ENCODE measurements at places on chromosomes 6 and 20. TPM values are rescaled to one million over a fixed set of nuclear protein-coding genes. Genes with fewer than 3 reads are reported as not detected.

GRCh38 chr6:13260101-13260598, 68.2 kb downstream of the TBC1D7 start:
- no peak for DNase-seq

- no peak for DNase-seq
Observed at GRCh38 chr20:33070111-33071053, 9.1 kb upstream of the BPIFB4 start.

DNA sequence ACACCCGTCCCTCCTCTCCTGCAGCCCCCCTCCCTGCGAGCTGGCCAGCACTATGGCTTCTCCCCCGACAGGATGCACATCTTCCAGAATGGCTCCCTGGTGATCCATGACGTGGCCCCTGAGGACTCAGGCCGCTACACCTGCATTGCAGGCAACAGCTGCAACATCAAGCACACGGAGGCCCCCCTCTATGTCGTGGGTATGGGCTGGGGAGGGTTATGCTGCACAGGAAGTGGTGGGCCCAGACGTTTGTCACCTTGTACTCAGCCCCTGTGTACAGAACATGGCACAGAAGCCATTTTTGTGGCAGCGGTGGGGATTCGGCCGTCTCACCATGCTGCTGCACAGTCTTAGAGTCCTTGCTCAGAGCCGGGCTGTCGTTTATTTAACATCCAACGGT, 29.0 kb upstream of the SRF start:
- DNase-seq = no peak

GRCh38 chr6:130981409-130981808, 81.6 kb downstream of the EPB41L2 start:
- peak; percentile 86 for DNase-seq

Gene EBF4
- 31.4 TPM for polyA plus RNA-seq

Gene CTCFL
- polyA plus RNA-seq = 2.8 TPM

Gene RNF217
- polyA plus RNA-seq = 21.2 TPM
